Putamen (tissue), 1 donor: ENCODE measurements at places on chromosomes 5 and 9.

DNA sequence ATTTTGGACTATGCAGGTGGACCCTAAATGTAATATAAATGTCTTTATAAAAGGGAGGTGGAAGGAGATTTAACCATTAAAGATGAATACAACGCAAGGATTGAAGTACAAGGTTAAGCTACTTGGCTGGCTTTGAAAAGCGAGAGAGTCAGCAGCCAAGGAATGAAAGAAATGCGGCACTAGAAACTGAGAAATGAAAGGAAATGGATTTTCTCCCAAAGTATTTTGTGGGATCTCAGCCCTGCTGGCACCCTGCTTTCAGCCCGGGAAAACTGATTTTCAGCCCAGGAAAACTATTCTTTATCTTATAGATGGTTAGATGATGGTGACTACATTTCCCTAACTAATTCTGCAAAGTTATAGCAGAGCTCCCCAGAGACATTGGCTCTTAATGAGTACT, 1349.6 kb upstream of the C9orf72 start:
- no peak for DNase-seq

DNA sequence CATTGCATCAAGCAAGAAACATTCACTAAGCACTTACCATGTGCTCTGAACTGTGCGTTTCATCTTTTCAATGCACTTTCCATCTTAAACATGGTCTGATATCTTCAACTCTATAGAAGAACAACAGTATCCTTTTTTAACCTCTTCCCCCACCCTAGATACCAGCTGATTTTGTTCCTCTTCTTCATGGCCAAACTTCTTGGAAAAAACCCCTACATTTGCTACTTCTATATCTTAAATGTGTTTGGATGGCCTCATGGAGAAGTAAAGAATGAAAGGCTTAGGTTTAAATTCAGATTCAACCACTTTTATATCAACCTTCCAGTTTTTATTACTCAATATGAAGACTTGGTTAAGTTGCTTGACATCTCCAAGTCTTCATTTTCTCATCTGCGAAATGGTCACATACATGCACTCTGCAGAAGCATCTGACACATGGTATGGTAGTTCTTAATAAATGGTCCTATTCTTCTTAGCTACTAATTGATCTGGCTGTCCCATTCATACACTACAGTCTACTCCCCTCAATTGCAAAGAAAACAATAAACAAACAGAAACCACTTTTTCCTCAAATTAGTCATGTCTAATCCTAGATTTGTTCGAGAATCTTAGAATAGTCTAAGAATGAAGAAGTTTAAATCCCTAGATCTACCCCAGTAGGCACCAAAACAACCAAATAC, 59.4 kb downstream of the FYB1 start:
- no peak for DNase-seq

- no peak for DNase-seq
Measured at GRCh38 chr9:82599336-82599949, 463.5 kb downstream of the RASEF start.

- no peak for DNase-seq
Measured at GRCh38 chr9:94714494-94714893, 12.0 kb upstream of the AOPEP start.

- no peak for DNase-seq
Measured at GRCh38 chr9:135247227-135247930, 159.9 kb downstream of the OLFM1 start.
